ENCODE measurements at places on chromosomes 6 and 20.

- ATAC-seq, result no peak
These were observed 103.6 kb upstream of the BMP2 start for GRCh38 chr20:6663751-6664388.

DNA sequence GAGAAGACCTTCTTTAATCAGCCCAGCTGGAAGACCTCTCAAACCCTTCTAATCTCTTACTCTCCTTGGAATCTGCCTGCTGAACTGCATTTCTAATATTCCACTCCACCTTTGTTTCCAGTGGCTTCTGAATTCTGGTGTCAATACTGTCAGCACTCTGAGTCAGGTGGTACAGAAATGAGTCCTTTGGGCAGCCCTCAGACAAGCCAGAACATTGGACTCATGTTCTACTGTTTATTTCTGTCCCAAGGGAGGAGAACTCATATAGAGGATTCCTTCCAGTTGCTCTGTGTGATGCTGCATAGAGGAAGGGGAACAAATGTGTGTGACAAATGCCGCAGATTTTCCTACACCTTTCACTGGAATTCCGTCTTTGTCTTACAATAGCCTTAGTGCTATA, 114.8 kb downstream of the PHF3 start:
- ATAC-seq, result no peak

GRCh38 chr6:114939630-114940029, 596.8 kb upstream of the HS3ST5 start:
- no peak for ATAC-seq

- ATAC-seq, result peak; percentile 58
These were observed 7.1 kb upstream of the TCP11 start for GRCh38 chr6:35148167-35148741.

DNA sequence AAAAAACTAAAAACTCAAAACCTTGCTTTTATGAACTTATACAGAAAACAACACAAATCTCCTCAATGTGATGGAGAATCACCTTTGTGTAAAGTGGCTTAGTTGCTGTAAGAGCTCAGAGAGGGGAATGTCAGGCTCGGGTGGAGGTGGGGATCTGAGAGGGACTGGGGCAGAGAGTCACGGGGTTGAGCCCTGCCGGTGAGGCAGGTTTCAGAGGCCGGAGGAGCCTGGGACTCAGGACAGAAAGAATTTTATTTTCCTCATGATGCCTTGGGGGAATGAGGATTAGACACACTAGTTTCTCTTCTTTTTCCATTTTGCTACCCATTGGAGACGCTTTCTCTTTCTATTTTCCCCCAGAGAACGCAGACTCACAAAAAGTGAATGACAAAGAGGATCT, 252.3 kb upstream of the FOXQ1 start:
- no peak for ATAC-seq

DNA sequence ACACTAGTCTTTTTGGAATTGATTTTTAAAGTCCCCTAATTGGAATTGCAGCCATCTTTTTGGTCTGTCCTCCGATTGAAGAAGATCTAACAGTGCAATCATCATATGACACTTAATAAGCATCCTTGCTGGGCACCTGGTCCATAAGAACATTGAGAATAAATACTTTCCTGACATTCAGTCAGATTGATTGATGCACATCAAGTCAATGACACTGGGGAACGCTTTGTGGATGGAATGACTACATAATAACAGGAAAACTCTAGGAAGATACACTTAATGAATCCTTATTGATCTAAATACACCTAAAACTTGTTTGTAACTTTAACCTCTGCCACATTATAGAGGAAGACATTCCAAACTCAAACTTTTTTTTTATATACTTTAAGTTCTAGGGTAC, 255.7 kb downstream of the PRKN start:
- ATAC-seq, result no peak

DNA sequence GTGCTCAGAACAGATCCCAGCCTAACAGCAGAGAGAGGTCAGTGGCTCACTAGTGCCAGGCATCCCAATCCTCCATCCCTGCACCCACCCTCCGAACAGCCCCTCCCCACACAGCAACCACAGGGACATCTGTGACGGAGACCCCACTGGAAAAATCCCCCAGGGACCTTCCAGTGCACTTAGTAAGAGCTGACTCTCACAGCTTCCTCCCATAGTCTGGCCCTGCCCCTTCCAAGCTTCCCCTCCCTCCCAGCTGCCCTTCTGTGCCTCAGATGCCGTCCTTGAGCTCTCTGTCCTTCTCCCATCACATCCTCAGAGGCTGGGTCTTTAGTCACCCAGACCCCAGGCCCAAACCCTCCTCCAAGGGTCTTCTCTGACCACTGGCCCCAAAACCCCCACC, 9.7 kb upstream of the THBS2 start:
- ATAC-seq, result no peak

DNA sequence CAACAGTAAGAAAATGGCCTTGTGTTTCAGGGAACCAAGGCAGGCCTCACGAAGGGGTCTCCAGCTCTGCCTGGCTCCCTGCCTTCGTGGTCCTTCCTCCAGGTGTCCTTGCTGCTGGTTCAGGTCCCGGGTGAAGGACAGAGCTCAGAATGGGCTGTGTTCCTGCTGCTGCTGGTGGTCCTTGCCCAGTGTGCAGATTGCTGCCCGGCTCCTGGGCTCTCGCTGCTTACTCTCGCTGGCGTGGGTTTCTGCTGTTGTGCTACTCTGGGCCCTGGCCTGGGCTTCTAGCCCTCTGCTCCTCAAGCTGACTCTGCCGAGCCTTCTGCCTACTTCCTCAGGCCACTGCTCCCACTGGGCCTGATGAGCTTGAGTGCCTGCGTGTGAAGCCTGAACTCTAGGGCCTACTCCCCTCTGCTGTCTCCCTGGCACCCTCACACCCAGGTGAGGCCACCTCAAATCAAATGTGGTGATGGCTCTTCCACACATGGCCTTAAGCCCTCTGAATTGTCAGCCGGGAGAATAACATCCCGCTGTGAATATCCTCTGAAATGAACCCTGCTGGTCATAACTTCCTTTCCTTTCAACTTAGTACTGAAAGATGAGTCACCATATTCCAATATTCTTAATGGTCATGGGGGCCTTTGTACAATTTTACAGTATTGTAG, 171.6 kb downstream of the FOXC1 start:
- ATAC-seq, result no peak

GRCh38 chr20:14951707-14952418, 614.5 kb upstream of the FLRT3 start:
- ATAC-seq, result no peak

Measured in stimulated activated memory B cell treated with anti-CD40 and anti-IgM and Interleukin-4, amounts not matched to agents 10 μg/mL and 1 μg/mL and 100 μg/mL, for 72 hours (primary cell).